Amygdala (tissue), 56 donors: ENCODE measurements at places on chromosomes 2 and 18.

GRCh38 chr2:43427032-43427424 lies 168.8 kb downstream of the THADA start:
- no peak for DNase-seq

DNA sequence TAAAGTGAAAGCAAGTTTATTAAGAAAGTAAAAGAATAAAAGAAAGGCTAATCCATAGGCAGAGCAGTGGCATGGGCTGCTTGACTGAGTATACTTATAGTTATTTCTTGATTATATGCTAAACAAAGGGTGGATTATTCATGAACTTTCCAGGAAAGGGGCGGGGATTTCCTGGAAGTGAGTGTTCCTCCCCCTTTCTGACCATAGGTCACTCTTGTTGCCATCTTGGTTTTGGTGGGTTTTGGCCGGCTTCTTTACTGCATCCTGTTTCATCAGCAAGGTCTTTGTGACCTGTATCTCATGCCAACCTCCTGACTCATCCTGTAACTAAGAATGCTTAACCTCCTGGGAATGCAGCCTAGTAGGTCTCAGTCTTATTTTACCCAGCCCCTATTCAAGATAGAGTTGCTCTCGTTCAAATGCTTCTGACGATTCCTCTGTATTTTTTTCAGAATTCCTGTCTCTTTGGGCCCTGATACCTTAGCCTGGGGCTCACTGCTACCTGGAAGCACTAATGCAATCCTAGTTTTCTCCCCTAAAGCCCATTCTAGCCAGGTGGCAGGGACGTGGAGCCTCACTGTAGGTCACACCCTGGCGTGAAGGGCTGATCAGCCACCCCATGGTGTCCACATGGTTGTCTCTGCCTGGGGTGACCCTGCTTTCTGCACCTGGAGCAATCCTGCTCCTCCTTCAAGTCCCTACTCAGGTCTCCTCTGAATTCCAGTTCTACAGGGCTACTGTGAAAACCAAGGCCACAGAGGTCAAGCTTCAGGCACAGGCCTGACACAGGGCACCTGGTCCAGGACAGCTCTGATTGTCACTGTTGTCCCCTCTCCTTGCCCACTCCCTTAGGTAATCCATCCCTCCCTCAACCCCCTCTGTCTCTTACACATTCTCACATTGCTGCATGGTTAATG lies 6.0 kb upstream of the SLC35F6 start:
- no peak for DNase-seq

DNA sequence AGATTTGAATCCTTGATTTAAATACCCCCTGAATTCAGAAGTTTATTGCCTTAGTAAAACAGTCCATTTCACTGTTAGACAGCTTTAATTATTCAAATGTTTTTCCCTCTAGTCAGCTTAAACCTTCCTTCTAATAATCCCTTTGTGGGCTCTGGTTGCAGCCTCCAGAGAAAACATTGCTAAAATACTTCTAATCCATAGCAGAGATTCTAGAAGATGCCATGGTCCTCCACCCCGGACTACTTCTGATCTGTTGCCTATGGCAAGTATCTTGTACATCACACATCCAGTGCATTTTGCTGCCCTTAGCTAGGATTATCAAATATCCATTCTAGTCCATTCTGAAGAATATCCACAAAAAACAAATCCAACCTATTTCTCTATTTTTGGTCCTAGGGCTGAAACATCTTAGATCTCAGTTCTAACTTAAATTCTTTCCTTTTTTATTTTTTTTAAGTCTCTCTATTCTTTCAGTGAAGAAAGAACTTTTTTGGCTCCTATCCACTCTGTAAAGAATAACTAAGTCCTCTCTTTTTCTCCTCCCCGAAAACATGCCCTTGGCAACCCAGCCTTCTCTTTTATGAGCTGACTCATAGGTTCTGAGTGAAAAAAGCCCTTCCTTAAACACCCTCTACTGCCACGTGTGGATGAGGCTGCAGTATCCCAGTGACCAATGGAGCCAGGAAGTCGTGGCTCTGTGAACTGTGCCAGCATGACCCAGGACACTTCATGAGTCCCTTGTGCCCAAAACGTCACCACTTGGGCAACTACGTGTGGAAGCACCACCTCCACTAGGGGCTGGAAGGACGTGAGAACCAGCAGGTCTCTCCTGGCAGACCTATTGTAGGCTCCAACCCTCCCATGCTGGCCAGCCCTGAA lies 349.8 kb downstream of the TNS1 start:
- no peak for DNase-seq

DNA sequence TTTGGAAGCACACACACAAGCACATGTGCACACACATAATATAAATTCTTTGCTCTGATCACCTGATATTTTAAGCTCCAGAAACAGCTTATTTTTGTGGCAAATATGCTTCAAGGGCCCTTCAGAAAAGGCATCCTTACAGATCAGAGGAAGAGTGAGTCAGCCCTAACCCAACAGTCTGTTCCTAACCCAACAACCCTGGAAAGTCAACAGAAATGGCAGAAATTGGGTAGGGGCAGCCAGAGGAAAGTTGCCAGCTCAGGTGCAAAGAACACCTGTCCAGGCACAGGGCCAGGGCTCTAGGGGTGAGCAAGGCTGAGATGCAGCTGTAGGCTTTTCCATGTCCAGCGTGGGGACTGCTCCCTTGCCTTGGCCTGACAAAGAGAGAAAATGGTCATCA lies 6.4 kb upstream of the NCKAP5 start:
- no peak for DNase-seq

DNA sequence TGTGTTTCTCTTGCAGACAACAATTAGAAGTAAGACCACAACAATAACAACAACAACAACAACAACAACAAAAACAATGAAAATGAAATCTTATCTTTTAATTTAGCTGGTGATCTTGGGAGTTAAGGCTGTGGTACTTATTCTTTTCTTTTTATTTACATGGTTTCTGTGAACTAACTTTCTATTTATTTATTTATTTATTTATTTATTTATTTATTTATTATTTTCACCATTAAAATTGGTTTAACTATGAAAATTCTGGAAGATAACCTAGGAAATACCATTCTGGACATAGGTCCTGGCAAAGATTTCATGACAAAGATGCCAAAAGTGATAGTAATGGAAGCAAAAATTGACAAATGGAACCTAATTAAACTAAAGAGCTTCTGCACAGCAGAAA lies 102.5 kb upstream of the PNPT1 start:
- no peak for DNase-seq

DNA sequence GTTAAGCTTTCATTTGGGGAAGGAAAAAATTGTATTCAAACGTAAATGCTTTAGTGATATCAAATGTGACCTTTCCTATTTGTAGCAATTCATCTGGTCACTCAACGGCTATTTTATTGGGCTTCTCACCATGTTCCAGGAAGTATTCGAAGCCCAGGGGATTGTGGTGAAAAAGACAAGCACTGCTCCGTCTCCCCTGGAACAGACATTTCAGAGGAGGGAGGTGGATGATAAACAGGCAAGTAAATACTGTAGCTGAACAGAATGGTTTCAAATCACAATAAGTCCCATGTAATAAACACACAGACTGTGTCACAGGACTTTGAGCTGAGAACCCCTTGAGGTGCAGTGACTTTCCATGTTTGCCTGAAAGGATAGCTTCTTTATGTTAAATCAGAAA lies 464.7 kb upstream of the HNRNPA3 start:
- DNase-seq = no peak

GRCh38 chr2:63842149-63843061 lies 709 bp downstream of the UGP2 start:
- no peak for DNase-seq

GRCh38 chr18:48418539-48419276 lies 9.5 kb upstream of the ZBTB7C start:
- no peak for DNase-seq

DNA sequence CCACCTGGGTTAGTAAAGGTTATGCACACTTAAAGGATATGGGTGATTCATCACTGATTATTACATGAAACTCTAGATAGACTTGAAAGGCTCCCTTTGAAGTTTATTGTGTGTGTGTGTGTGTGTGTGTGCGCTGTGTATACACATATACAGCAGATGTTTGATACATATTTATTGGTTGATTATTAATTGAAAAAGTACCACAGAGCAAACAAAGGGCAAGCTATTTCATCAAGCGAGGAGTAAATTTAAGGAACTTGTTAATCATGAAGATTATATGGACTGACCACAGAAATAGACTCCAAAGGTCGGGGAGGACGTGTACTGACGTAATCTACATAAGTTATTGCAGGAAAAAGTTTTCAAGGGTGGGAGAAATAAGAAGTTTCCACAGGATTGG lies 617.4 kb upstream of the POU3F3 start:
- DNase-seq = no peak

DNA sequence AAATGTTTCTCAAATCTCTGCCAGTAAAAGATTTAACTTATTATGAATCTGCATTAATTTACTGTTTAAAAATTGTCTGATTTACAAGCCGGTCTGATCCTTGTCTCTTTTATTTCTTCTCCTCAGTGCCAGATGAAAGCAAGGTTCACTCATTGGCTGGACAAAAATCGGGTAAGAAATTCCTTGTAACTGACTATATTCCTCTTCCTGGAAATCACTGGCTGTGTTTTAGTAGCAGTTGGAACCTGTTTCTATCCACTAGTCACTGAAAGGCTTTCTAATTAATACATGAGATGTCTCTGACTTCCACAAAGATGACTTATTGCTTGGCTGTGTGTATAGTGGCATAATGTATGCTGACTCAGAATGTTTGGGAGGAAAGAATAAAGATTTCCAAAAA lies 436.6 kb upstream of the NRP2 start:
- DNase-seq = no peak

GRCh38 chr2:27016801-27017325 lies 15.9 kb upstream of the TMEM214 start:
- no peak for DNase-seq

DNA sequence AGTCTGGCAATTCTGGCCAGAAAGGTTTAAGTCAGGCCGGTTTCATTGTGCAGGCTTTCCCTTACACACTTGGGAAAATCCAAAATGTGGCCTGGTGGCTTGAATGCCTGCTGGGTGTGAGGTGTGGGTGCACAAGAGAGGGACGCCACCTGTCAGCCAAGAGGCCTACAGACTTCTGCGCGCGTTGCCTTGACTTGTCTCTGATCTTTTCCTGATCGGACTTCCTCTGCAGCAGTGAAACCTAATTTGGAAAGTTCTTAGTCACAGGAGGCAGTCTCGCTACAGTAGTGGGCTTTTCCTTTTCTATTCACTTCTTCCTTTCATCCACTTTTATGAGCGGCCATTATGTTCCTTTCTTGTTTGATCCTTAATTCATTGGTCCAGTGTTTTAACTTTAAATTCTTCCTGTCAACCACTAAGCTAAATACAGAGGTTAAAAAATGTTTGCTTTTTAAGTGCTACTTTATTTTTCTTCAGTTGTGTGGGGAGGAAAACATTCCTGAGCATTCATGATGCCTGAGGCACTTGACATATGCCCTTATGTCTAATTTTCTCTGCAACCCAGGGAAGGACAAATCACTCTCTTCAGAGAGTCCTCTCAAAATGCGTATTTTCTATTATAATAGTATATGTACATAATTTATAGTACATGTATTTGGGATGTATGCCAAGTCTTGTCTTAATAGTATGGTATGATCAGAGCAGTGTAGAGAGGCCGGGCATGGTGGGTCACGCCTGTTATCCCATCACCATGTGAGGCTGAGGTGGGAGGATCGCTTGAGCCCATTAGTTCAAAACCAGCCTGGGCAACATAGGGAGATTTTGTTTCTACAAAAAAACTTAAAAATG lies 128.9 kb downstream of the WDSUB1 start:
- no peak for DNase-seq

DNA sequence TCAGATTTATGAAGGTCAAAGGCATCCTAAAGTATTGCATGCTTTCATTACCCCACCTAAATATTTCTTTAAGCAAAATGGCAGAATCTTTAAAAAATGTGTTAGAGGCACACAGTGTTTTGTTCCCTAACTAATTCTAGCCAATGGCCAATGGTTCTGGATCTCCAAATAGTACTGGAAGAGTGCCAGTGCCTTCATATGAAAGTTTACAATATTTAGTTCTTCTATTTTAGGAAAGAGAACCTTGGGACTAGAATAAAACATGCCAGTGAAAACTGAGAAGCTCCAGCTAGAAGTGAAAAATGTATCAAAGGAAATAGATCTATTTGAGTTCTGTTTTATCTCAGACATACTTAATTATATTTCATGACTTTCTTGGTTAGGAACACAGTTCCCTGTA lies 37.1 kb downstream of the TACR1 start:
- DNase-seq = no peak

GRCh38 chr2:39269941-39270340 lies 26.2 kb upstream of the CDKL4 start:
- no peak for DNase-seq

- DNase-seq = no peak
These were observed 105.5 kb downstream of the RTP5 start for GRCh38 chr2:241974851-241975592.

GRCh38 chr18:3716116-3716660 lies 266.2 kb downstream of the TGIF1 start:
- no peak for DNase-seq

DNA sequence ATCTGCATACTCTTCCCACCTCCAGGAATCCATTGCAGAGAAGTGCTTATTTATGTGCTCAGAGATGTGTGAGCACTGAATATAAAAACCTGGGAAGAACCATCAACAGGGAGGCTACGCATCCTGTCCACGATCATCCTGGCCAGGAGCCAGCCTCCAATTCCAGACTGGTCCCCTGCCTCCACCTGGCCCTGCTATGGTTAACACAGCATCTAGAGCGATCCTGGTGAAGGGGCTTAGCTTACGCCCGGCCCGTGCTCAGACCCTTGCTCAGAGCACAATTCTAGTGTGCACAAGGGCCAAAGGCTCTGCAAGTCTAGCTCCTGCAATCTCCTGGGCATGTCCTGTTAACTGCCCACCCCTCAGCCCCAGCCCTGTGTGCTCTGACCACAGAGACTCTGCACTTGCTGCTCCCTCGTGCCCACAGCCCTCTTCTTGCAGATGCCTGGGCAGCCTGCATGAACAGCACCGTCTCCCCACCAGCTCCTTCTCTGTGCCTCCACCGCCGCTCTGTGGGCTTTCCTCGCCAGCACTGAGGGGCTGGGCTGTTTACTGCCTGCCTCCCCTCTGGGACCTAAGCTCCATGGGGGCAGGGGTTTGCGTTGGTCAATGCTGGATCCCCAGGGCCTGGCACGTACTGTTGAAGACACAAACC lies 6.5 kb downstream of the PER2 start:
- DNase-seq = no peak

- DNase-seq = no peak
These were observed 783.6 kb downstream of the DCDC2C start for GRCh38 chr2:4486971-4487370.

GRCh38 chr2:74036450-74037195 lies 51.9 kb downstream of the TET3 start:
- DNase-seq = no peak

DNA sequence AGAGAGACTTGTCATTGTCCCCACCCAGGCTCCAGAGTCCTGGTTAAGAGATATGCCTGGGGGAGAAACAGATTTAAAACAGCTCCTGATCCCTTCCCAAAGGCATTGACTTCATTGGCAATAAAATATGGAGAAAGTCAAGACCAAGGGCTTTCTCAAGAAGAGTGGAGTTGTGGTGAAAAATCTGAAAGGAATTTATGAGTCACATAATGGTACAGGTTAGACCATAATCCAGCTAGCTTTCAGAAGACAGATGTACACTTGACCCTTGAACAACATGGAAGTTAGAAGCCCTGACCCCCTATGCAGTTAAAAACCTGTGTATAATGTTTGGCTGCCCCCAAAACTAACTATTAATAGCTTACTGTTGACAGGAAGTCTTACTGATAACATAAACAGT lies 599.1 kb upstream of the SOX11 start:
- no peak for DNase-seq
